D721Med (cell line): ENCODE measurements at places on chromosomes 2 and 18.

- DNase-seq, result no peak
Measured at GRCh38 chr2:33351781-33352180, 124.7 kb upstream of the RASGRP3 start.

DNA sequence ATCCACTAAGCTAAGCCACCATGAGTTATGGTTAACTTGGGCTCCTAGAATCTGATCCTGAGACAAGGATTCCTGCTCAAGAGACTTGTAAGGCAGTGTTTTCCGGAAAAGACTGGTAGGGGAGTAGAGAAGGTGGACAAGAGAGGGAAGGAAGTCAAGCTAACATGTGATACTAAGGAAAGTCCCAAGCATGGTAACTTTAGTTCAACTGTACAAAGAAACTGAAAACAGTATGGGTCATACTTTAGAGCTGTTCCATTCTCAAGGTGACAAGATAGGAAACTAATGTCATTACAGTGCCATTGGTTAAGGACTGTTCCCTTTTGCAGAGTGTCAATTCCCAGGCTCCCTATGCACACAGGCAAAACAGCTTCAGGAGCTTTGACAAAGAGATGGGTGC is 5.8 kb downstream of the MYO5B start:
- DNase-seq, result no peak

DNA sequence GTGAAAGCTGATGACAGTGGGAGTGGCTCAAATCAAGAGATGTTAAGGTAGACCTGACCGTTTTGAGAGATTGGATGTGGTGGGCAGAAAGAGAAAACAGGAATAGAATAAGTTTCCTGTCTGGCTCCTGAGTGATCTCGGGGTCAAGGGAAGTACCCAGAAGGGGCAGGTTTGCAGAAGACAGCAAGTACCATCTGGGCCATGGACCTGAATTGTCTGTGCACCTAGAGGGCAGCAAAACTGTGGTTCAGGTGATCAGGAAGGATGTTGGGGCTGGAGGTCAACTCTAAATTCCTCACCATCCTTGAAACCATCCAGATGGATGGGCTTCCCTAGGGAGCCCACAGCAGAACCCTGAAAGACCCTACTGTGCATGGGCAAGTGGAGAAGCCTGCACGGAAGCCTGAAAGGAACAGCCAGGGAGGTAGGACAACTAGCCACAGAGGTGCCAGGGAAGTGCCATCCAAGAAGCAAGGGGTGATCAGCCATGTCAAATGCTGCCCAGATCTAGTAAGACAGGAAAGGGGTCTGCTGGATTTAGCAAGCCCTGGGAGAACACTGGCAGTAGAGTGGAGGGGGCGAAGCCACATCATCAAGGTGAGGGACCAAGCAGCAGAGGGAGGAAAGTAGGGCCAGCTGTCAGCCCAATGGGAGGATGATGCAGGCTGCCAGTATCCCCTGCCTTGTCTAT is 8.0 kb downstream of the TEX261 start:
- no peak for DNase-seq

GRCh38 chr2:146734042-146734820 is 1110.6 kb upstream of the ACVR2A start:
- DNase-seq, result no peak

DNA sequence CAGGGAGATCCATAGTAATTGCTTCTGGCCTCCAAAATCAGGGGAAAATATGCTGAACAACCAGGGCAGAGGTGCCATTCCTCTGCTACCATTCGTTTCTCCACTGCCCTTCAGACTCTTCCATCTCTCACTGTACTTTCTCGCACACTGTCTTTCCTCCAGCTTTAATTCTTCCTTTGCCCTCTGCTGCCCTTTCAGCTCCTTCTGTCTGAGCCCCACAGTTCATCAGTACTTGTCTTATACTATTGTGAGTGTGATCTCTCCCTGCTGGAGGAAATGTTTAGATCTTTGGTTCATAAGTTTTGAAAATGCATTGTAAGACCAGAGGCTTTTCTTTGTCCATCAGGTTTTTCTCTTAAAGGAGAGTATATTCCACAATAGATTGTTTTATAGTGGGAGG is 184.9 kb upstream of the DTNA start:
- no peak for DNase-seq

DNA sequence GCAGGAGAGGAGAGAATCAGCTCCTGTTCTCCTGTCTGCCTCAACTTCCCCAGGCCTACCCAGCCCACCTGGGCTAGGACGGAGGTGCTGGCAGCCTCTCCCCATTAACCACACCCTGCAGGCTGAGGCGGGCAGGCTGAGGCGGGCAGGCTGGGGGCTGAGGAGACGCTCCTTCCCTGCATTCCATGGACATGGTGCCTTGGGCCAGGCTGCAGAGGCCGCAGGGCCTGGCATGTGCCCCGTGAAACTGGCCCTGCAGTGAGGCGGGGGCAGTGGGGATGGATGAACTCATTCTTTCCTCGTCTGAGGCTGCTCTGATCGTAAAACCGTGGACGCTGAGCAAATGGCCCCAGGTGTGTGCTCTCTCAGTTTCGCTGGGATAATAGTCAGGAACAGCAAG is 84.7 kb upstream of the LAPTM4A start:
- no peak for DNase-seq

DNA sequence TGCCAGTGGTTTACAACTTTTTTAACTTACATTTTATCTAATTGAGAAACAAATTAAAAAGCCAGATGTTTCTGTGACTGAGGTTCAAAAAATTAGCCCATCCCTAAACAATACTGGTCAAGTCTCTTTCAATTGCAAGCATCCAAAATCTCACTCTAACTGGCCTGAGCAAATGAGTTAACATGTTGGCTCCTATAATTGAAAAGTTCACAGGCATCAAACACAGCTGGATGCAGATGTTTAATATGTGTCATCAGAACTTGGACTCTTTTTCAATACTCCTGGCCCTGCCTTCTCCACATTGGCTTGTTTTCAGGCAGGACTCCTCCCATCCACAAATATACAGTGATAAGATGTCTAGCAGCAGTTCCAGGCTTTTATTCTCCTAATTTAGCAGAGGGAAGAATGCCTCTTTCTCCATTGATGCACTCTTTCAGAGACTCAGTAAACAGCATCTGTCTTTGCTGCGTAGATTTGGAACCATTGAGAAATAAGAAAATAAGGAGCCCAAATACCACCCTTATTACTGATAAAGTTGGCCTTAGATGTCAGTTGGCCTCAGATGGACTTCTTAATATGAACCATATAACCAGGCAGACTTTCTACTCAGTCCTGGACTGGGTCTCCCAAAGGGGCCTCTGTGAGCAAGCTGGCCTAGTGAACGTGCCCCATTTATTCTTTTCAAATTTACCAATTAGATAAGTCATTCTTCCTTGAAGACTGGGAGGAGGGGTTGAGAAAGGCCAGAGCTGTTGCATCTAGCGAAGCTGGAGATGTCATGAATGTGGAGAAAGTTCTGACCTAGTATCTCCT is 30.4 kb upstream of the FN1 start:
- no peak for DNase-seq

GRCh38 chr18:59446012-59446411 is 86.9 kb upstream of the LMAN1 start:
- no peak for DNase-seq
